ENCODE measurements at places on chromosomes 1 and 21.

- DNase-seq: no peak
These were observed 165.5 kb upstream of the NR5A2 start for GRCh38 chr1:199862047-199862446.

GRCh38 chr21:29258626-29259338 is 39.9 kb upstream of the BACH1 start:
- DNase-seq: no peak

- DNase-seq: no peak
These were observed 48.0 kb upstream of the SSX2IP start for GRCh38 chr1:84738237-84738636.

DNA sequence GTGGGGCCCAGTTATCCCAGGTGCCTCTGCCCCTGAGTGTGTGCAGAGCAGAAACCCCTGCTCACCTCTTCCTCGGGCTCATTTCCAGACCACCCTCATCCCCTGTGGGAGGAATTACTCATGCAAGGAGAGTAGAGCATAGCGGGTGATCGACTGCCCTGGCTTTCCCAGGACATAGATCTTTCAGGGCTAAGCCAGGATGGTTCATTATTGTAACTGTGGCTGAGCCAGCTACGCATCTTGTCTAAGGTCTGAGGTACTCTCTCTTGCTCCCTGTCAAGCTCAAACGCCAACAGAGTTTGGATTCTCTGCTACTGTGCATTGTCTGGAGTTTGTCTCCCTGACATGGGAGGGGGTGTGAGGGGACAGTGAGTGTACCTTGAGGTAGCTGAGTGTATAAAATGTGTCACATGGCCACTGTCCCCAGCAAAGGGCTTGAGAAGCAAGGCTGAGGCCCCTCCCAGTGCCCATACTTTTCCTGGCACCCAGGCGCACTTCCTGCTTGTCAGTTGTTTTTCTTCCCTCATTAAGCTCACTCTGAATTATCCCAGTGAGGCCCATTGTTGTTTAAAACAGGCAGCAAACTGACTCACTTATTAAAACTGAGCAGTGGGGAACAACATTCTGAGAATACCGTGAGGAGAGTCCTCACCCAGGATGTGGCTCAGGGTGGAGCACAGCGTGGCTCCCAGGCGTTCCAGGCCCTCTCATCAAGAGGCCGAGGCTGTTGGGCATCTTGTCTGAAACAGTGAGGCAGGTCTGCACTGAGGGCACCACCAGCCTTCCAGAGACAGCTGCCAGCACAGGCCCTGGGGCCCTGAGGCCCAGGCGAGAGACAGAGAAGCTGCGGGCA is 92.9 kb downstream of the LAMC2 start:
- DNase-seq: no peak

DNA sequence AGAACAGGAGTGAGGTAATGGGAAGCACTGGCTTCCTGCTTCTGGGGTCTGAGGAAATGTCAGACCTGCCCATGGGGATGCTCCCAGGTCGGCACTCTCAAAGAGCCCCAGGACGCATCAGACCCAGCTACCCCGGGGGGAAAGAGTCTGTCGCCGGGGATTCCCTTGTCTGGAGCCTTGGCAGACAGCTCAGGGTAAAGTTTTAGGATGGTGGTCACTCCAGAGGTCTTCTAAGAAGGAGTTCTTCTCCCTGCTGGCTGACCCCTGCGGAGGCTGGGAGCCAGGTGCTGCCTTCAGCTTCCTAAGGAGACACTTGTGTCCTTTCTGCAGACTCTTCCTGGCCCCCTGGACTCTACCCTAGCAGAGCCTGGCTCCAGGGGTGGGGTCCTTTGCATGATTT is 61.9 kb upstream of the PSEN2 start:
- DNase-seq: no peak

DNA sequence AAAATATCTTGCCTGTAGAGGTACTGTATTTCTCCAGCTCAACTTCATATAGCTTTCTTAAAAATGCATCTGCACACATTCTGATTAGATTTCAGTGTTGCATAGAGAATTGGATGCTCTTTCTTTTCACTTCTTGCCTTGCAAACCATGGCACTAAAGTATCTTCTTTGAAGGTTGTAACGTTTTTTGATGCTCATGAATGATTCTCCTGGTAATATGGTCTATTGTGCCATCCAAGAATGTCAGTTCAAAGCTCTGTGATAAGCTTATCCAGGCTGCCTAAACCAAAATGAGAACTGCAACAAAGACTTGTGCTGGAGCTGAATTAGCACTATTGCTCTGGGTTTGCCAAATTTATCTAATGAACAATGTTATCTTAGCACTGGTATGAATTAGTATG is 1.9 kb downstream of the SGIP1 start:
- DNase-seq: no peak

- no peak for DNase-seq
These were observed 54.7 kb upstream of the CNN3 start for GRCh38 chr1:94981575-94981973.

DNA sequence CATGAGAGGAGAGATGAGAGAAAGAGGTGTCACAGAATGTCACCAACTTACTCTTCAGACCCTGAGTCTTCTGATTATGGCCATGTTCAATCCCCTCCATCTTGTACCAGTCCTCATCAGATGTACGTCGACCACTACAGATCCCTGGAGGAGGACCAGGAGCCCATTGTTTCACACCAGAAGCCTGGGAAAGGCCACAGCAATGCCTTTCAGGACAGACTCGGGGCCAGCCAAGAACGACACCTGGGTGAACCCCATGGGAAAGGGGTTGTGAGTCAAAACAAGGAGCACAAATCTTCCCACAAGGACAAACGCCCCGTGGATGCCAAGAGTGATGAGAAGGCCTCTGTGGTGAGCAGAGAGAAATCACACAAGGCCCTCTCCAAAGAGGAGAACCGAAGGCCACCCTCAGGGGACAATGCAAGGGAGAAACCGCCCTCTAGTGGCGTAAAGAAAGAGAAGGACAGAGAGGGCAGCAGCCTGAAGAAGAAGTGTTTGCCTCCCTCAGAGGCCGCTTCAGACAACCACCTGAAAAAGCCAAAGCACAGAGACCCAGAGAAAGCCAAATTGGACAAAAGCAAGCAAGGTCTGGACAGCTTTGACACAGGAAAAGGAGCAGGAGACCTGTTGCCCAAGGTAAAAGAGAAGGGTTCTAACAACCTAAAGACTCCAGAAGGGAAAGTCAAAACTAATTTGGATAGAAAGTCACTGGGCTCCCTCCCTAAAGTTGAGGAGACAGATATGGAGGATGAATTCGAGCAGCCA is 8.0 kb downstream of the ELOA start:
- no peak for DNase-seq

DNA sequence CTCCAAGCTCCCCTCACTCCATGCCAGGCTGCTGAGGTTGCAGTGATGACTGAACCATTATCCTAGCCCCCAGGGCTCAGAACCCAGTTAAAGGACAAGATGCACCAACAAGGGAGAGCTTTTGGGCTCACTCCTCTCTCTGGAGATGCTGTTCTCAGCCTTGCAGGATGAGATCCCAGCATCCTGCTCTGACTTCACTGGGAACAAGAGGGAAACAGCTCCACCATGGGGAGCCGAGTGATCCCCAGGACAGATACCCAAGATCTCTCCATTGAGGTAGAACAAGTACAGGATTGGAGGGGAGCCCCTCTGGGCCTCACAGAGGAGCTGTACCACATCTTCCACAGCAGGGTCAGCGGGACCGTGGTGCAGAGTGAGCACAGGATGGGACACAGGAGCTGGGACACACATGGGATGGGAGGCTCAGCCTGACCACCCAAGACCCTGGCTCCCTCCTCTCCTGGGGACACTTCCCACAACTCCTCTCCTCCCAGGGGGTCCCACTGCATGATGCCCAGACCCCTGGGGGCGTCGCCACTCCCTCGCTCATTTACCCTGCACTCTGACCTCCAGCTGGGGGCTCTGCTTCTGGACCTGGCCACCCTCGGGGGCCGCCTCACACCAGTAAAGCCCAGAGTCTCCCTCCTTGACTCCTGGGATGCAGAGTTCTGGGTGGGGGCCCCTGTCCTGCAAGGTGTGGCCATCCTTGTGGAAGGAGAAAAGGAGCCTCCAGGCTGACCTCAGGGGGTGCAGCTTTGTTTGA is 18.6 kb upstream of the SLAMF9 start:
- no peak for DNase-seq

DNA sequence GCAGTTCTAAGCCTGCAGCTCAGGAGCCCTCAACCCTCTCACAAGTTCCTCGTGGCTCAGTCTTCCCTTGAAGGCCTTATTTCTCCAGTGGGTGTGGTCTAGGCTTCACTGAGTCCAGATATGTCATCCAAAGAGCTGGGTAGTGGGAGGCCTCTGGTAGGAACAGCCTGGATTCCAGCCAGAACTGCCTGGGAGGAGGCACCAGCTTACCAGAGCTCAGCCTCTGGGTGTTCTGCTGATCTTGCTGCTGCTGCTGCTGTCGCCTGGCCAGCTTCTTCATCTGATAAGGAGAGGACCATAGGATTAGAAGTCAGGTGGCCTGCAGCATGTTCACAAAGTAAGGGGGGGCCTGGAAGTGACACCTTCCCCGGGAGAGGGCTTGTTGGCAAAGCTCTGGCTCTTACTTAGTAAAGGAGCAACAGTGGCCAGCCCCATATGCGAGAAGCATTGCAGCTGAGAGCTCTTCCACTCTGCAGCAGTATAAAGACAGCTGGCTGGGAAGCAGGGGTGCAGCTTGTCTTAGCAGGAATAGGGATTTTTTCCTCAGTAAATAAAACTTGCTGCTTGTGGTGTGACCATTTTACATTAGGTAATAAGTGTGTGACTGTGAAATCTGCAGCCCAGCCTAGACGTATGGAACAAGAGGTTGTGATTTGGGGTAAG is 148.5 kb downstream of the LMX1A start:
- no peak for DNase-seq

DNA sequence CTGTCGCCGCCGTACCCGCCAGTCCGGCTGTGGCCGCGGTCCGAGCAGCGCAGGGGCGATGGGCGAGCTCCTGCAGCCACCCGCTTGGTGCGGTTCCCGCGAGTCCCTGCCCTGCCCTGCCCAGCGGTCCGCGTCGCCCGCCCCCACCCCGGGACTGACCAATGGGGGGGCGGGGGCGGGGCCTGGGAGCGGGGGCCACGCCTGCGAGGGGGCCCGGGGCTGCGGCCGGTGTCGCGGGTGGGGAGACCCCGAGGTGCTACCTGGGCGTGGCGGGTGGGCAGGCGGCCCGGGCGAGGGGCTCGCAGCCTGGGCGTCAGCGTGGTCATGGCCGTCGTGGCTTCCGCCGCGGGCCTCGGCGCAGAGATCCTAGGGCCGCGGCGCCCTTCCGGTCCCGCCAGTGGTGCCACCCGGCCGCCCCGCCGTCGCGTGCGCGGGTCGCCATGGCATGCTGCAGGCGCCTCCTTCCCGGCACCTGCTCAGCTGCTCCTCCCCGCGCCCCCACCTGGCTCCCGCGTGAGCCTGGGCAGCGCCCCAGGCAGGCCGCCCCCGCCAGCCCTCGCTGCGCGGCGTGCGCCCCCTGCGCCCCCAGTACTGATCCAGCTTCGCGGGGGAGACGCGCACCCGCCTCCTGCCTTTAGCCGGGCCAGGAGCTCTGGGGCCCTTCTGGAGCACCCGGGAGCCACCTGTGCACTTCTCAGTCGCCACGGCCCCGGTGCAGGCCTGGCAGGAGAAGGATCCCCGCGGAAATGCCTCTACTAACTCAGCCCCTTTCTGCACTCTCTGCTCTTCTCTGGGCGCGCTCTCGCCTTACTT is at the start of gene BMP8B:
Gene BMP8B (minus strand): TSS at position 108 of the 813 bp plus-strand sequence. CDS start 380 bp downstream, outside the sequence.
- DNase-seq: peak; percentile 16

- DNase-seq: no peak
These were observed 32.1 kb upstream of the CLIC4 start for GRCh38 chr1:24713176-24713575.

DNA sequence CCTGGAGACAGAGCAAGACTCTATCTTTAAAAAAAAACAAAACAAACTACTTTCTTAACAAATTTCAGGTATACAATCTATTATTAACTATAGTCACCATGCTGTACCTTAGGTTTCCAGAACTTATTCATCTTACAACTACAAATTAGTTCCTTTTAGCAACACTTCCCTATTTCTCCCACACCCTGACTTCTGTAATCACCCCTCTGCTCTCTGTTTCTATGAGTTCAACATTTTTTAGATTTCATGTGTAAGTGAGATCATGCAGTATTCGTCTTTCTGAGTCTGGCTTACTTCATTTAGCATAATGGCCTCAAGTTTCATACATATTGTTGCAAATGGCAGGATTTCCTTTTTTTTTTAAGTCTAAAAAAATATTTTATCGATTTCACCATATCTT is 77.9 kb upstream of the LPGAT1 start:
- no peak for DNase-seq

DNA sequence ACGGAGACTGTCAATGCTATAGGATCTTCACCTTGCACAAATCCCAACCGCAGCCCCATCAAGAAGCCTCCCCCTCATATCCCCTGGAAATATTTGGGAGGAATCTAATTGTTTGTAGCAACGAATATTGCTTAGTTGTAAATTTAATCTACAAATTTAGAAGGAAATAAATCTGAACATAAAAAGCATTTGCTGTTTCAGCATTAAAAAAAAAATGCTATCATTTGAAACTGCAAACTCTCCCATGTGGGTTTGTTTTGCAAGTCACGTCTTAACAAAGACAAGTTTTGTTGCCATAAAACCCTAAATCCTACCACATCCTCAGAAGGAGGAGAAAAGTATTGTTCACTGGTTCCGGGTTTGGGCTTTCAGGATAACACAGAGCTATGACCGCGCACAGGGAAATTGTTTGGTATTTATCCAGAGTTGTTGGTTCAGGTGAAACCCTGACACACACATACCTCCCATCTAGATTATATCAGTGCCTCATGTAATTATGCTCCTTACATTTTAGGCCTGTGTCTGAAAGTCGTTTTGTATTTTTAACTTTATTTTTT is 279.6 kb downstream of the TM2D1 start:
- no peak for DNase-seq

Data from stimulated activated CD4-positive, alpha-beta T cell treated with anti-CD3 and anti-CD28 coated beads, Interleukin-2, amount 100 ng/mL, for 4 hours (primary cell).